ENCODE measurements at places on chromosomes 4 and X. TPM values are rescaled to one million over a fixed set of nuclear protein-coding genes. Genes with fewer than 3 reads are reported as not detected.

DNA sequence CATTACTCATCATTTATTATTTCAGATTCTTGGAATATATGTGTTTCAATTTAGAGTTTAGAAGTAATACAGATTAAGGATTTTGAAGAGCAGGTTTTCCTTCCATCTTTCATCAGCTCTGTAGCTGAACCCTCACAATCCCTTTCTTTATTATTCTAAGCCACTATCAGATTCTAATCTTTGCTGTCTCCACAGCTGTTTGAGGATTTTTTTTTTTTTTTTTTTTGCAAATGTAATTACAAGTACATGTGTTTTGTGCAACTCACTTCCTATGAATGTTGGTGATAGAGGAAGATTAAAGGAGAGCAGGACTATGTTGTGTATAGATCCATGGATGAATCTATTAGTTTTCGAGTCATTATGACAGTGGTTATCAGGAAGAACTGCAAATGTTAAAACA is 87.4 kb upstream of the TENM3 start:
- DNase-seq: no peak

The XK gene
- total RNA-seq: 1.1 TPM

GRCh38 chr4:108224611-108225053 is 55.9 kb upstream of the LEF1 start:
- no peak for DNase-seq

GRCh38 chr4:22721204-22721603 is 28.5 kb downstream of the GBA3 start:
- DNase-seq: no peak

The NUDT10 gene
- 23.8 TPM for total RNA-seq

GRCh38 chr4:155999725-156000124 is 46.1 kb upstream of the CTSO start:
- DNase-seq: peak; percentile 56

The DCAF4L1 gene
- total RNA-seq: 0.17 TPM

DNA sequence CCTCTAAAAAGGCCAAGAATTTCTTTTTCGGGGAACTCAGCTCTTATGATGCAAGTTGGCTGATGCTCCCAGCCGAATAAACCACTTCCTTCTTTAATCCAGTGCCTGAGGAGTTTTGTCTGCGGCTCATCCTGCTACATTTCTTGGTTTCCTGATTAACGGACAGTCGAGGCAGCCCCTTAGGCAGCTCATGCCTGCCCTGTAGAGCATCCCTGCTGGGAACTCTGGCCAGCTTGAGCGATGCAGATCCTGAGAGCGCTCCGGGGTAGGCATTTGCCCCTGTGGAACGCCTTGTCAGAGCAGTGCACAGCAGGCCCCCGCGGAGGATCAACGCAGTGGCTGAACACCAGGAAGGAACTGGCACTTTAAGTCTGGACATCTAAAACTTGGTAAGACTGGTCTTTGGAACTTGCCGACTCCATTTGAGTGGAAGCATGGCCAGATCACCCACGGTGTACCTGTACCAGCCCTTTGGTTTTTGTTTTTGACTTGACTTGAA is 3.1 kb downstream of the CT45A10 start:
- no peak for DNase-seq

- DNase-seq: no peak
Measured at GRCh38 chrX:127572471-127572870, 479.7 kb downstream of the ACTRT1 start.

The DCTD gene
- total RNA-seq: 69.4 TPM

GRCh38 chrX:78455901-78456300 is 128.5 kb upstream of the CYSLTR1 start:
- DNase-seq: no peak

The ALB gene
- total RNA-seq: not detected

GRCh38 chr4:121822796-121823504 is 733 bp downstream of the CCNA2 start:
- no peak for DNase-seq

The DCAF12L1 gene
- 5.3 TPM for total RNA-seq

DNA sequence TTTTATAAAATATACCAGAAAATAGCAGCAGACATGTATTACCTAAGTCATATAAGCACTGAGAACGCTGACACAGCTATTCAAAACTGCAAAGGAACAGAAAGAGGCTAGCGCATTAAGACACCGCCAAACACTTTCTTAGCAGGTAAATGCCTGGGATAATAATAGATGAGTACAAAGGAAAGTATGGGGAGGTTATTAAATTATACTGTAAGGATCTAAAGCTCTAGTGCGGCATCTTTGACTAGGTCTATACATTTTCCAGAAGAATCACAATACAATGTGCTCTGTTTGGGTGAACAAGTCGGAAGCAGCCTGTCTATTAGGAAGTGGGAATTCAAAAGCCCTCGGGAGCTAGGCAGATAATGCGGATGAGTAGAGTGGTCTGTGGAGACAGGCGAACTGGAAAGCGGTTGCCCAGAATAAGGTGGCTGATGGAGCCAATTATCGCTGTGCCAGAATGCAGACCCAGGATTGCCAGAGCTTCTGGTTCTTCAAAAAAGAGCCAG is 443.6 kb upstream of the TENM3 start:
- no peak for DNase-seq

- DNase-seq: peak; percentile 17
Measured at GRCh38 chr4:169791527-169792156, 33.9 kb upstream of the HPF1 start.

GRCh38 chr4:89299153-89299791 is 8.3 kb downstream of the GPRIN3 start:
- DNase-seq: no peak

GRCh38 chr4:76747563-76747962 is 150.4 kb downstream of the SOWAHB start:
- DNase-seq: no peak

The ITGB1BP2 gene
- 5.2 TPM for total RNA-seq

GRCh38 chrX:114650351-114650750 is 66.5 kb downstream of the HTR2C start:
- DNase-seq: no peak

GRCh38 chr4:1174941-1175634 is 2.7 kb upstream of the SPON2 start:
- DNase-seq: no peak

GRCh38 chr4:172985552-172985951 is 183.1 kb upstream of the GALNT7 start:
- DNase-seq: no peak

DNA sequence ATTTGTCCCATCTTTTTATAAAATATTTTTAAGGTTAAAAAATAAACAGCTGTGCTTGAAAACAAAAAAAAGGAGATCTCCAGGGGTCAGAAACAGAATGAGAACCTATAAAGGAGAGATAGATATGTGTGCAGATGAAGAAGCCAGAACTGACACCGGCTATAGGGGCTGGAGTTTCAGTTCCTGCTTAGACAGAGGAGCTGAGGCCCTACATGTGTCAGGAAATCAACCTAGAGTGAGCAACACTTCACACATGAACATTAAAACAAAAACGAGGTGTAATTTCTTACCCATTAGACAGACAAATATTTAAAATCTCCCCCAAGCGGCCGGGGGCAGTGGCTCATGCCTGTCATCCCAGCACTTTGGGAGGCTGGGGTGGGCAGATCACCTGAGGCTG is 17.8 kb upstream of the HUWE1 start:
- DNase-seq: no peak

Measured in H1 (cell line).